ENCODE measurements at places on chromosomes 13 and 19.

DNA sequence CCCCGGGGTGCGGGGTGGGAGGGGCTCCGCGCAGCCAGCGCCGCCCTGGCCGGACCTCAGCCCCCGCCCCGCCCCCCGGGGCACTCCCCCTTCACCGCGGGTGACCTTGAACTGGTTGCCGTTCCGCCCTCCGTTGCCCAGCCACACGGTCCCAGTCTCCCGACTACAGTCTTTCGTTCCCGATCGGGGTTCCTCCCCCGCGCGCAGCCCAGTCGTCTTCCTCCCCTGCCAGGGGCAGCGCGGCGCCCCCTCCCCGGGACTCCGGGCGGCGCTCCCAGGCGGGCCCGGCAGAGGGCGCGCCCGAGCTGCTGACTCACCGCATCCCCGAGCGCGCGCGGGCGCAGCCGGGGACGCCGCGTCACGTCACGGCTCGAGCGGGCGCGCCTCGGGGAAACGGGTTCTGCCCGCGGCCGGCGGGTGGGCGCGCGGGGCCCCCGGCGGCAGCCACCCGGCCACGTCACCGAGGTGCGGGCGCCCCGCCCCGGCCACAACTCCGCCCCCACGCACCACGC, 459 bp downstream of the MIDN start:
- H3K4me3 ChIP-seq, result peak overlapping the region; percentile 78
- peak; percentile 58 for DNase-seq
- H3K4me1 ChIP-seq, result peaks cover 37% of the 10 kb centered on the region
- peak overlapping the region; percentile 88 for H3K27ac ChIP-seq

- peaks cover 76% of the 10 kb centered on the region for H3K27me3 ChIP-seq
- no peak overlapping the region for H3K27ac ChIP-seq
- no peaks in the 10 kb centered on the region for H3K36me3 ChIP-seq
- H3K4me1 ChIP-seq, result no peaks in the 10 kb centered on the region
Measured at GRCh38 chr19:50562329-50562728, 5.9 kb downstream of the LRRC4B start.

GRCh38 chr13:27562457-27562856, 57.9 kb downstream of the LNX2 start:
- H3K27ac ChIP-seq, result no peak overlapping the region
- H3K4me1 ChIP-seq, result no peaks in the 10 kb centered on the region
- H3K27me3 ChIP-seq, result no peaks in the 10 kb centered on the region
- no peak for DNase-seq

- H3K27ac ChIP-seq, result no peak overlapping the region
- DNase-seq, result no peak
- no peaks in the 10 kb centered on the region for H3K4me1 ChIP-seq
- no peak overlapping the region for H3K4me3 ChIP-seq
- H3K27me3 ChIP-seq, result no peaks in the 10 kb centered on the region
Measured at GRCh38 chr13:41327994-41328790, 17.1 kb downstream of the NAA16 start.

DNA sequence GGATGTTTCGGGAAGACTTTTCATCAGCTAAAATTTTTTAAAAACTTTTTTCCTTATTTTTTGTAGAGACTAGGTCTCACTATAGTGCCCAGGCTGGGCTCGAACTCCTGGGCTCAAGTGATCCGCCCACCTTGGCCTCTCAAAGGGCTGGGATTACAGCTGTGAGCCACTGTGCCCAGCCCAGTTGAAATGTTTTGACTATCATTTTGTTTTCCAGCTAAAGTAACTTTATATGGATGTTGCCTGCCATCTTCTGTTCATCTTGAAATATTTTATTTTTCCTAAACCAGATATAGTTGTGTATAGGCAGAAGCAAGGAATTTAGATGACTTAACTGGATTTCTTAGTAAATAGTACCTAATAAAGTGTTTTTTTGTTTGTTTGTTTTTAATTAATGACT, 7.0 kb downstream of the CAB39L start:
- H3K36me3 ChIP-seq, result no peaks in the 10 kb centered on the region
- H3K27me3 ChIP-seq, result no peaks in the 10 kb centered on the region
- peaks cover 6% of the 10 kb centered on the region for H3K4me1 ChIP-seq
- H3K4me3 ChIP-seq, result no peak overlapping the region
- H3K27ac ChIP-seq, result no peak overlapping the region
- peak; percentile 38 for DNase-seq

GRCh38 chr13:79799059-79799867, 318.3 kb downstream of the NDFIP2 start:
- H3K36me3 ChIP-seq, result no peaks in the 10 kb centered on the region
- H3K4me3 ChIP-seq, result no peak overlapping the region
- H3K27ac ChIP-seq, result no peak overlapping the region
- DNase-seq, result no peak

- DNase-seq, result peak; percentile 46
- peak overlapping the region; percentile 68 for H3K27ac ChIP-seq
- peaks cover 26% of the 10 kb centered on the region for H3K4me1 ChIP-seq
- no peaks in the 10 kb centered on the region for H3K36me3 ChIP-seq
- peak overlapping the region; percentile 66 for H3K4me3 ChIP-seq
Measured at GRCh38 chr13:94859811-94860210, 147.5 kb upstream of the SOX21 start.

- no peak overlapping the region for H3K4me3 ChIP-seq
- peak overlapping the region; percentile 22 for H3K27ac ChIP-seq
- no peaks in the 10 kb centered on the region for H3K27me3 ChIP-seq
- DNase-seq, result peak; percentile 36
- H3K4me1 ChIP-seq, result no peaks in the 10 kb centered on the region
Measured at GRCh38 chr19:31408460-31409124, 59.4 kb upstream of the TSHZ3 start.

DNA sequence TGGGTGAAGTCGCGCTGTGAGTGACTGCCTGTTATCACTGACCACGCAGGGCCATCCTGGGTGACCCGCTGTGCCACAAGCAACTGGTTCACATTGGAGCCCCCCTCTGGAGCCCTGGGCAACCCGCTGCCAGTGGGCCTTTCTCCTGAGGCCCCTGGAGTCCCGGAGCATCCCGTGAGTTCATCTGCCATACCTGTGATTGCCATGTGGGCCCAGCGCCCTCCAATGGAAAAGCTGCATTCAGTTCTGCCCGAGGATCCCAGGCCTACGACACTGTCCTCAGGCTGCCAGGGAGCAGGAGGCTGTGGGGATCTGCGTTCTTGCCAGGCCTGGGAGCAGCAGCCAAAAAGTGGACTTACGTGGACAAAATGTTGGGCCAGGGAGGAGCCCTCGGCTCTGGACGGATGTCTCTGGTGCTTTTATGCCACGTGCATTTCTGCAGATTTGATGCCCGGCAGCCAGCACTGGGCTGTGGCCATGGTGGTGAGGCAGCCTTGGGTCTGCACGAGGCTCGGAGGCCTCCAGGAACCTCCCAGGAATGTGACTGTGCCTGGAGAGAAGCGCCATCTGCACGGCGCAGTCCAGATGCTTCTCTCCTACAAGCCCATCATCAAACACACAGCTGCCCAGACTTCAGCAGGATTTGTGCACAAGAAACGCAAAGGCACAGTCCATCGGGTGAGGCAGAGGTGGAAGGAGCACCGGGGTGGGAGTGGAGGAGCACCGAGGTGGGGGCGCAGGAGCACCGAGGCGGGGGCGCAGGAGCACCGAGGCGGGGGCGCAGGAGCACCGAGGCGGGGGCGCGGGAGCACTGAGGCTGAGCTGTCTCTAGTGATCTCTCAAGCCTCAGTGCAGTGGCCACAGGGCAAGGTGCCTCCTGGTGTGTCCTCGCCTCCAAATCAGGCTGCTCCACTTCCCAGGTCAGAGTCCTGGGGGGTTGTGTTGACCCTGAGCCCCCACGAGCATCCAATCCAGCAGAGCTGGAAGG, 44.0 kb downstream of the C13orf46 start:
- H3K36me3 ChIP-seq, result no peaks in the 10 kb centered on the region
- DNase-seq, result no peak
- H3K4me1 ChIP-seq, result no peaks in the 10 kb centered on the region
- no peak overlapping the region for H3K27ac ChIP-seq
- H3K27me3 ChIP-seq, result no peaks in the 10 kb centered on the region

GRCh38 chr19:53224606-53225005, 30.1 kb downstream of the ZNF677 start:
- DNase-seq, result no peak
- H3K4me1 ChIP-seq, result no peaks in the 10 kb centered on the region
- no peaks in the 10 kb centered on the region for H3K27me3 ChIP-seq
- no peak overlapping the region for H3K27ac ChIP-seq
- H3K4me3 ChIP-seq, result no peak overlapping the region
- peaks cover 3% of the 10 kb centered on the region for H3K36me3 ChIP-seq
